Stomach (tissue), 19 donors: ENCODE measurements at places on chromosomes 3 and 15. TPM values are rescaled to one million over a fixed set of nuclear protein-coding genes. Genes with fewer than 3 reads are reported as not detected.

DNA sequence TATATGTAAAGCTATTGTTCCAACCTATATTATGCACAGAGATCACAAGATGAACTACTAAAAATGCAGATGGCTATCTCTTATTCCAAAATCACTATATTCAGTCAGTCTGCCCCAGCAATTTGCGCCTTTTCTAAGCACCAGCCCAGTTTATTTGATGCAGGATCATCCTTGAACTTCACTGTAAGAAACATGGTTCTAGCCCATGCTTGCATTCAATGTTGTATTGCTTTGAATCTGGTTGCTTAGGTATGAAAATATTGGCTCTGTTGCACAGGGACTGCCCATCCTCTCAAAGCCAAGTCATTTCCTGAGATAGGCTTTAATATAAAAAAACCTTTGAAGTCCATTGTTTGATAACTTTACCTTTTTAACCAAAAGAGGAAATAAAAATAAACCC, 170.5 kb upstream of the LRIG1 start:
- H3K36me3 ChIP-seq = no peaks in the 10 kb centered on the region
- H3K27ac ChIP-seq = no peak overlapping the region
- DNase-seq = no peak
- no peaks in the 10 kb centered on the region for H3K4me1 ChIP-seq

GRCh38 chr3:24012589-24013269, 67.6 kb downstream of the NR1D2 start:
- H3K27me3 ChIP-seq = no peaks in the 10 kb centered on the region
- no peak overlapping the region for H3K4me3 ChIP-seq
- H3K4me1 ChIP-seq = no peaks in the 10 kb centered on the region
- H3K27ac ChIP-seq = no peak overlapping the region
- H3K36me3 ChIP-seq = no peaks in the 10 kb centered on the region

DNA sequence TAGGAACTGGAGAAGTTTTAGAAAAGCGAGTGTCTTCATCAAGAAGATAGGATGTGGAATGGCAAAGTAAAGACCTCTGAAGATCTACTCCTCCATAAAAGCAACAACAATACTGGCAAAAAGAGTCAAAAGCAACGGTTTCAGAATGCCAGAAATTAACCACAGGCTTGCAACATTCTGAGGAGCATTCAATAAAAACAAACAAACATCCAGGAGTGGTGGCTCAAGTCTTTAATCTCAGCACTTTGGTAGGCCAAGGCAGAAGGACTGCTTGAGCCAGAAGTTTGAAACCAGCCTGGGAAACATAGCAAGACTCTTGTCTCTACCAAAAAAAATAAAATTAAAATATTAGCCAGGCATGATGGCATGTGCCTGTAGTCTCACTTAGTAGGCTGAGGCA, 143.2 kb upstream of the HACD2 start:
- no peaks in the 10 kb centered on the region for H3K27me3 ChIP-seq
- no peak for DNase-seq
- H3K4me3 ChIP-seq = no peak overlapping the region
- H3K4me1 ChIP-seq = peaks cover 9% of the 10 kb centered on the region

DNA sequence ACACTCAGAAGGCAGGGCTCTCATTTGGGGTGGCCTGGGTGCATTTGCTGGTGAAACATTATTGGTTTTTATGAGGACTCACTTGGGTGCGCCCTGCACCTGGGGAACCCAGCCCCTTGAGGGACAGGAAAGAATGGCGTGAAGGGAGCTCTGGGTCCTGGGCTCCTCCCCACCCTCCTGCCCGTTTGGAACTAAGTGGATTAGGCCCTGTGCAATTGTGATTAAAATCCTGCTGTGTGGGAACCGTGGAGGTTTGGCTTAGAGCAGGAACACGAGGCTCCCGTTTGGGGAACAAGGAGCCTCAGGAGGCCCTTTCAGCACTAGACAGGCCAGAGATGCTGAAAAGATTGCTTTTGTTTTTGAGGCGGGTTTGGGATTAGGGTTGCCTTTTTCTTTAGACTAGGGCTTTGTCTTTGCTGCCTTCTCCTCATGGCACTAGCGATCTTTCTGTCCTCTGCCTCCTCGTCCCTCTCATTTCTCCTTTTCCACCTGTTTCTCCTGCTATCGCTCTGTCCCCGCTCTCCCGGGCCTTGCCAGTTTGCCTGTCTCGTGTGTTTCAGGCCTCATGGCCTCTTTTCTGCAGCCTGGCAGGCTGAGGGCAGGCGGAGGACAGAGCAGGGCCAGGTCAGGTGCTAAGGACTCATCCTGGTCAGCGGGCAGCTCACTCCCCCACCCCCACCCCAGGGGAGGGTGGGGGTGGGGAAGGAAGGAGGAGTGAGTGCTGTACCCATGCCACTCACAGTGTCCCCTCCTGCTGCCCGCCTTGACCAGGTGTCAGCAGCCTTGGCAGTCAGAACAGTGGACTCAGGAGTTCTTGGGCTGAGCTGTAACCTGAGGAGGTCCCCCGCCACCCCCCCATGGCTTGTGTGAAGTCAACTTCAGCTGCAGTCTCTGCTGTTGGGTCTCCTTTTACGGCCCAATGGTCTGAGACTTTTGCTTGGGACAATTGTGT, 8.6 kb downstream of the MAPKAPK3 start:
- no peak for DNase-seq
- H3K4me3 ChIP-seq = no peak overlapping the region
- H3K36me3 ChIP-seq = no peaks in the 10 kb centered on the region
- H3K27ac ChIP-seq = no peak overlapping the region
- peaks cover 19% of the 10 kb centered on the region for H3K4me1 ChIP-seq

- no peaks in the 10 kb centered on the region for H3K27me3 ChIP-seq
- peaks cover 11% of the 10 kb centered on the region for H3K4me1 ChIP-seq
- no peaks in the 10 kb centered on the region for H3K36me3 ChIP-seq
- no peak overlapping the region for H3K4me3 ChIP-seq
- no peak for DNase-seq
Observed at GRCh38 chr15:38374556-38374955, 79.4 kb upstream of the FAM98B start.

- H3K4me1 ChIP-seq = no peaks in the 10 kb centered on the region
- no peaks in the 10 kb centered on the region for H3K36me3 ChIP-seq
- no peak for DNase-seq
- no peak overlapping the region for H3K4me3 ChIP-seq
- H3K27ac ChIP-seq = no peak overlapping the region
- no peaks in the 10 kb centered on the region for H3K27me3 ChIP-seq
Observed at GRCh38 chr3:42289026-42289425, 23.0 kb upstream of the CCK start.

DNA sequence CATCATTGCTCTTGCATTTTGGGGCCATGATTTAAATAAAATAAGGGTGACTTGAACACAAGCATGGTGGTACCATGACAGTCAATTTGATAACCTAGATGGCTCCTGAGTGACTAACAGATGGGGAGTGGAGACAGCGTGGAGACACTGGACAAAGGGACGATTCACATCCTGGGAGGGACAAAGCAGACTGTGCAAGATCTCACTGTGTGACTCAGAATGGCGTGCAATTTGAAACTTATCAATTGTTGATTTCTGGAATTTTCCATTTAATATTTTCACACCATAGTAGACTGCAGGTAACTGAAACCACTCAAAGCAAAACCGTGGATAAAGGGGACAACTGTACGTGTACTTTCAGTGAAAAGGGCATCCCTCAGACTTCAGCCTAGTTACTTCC, 25.5 kb downstream of the MCCC1 start:
- no peak for DNase-seq
- no peak overlapping the region for H3K4me3 ChIP-seq
- peaks cover 54% of the 10 kb centered on the region for H3K36me3 ChIP-seq
- no peak overlapping the region for H3K27ac ChIP-seq
- H3K4me1 ChIP-seq = no peaks in the 10 kb centered on the region

DNA sequence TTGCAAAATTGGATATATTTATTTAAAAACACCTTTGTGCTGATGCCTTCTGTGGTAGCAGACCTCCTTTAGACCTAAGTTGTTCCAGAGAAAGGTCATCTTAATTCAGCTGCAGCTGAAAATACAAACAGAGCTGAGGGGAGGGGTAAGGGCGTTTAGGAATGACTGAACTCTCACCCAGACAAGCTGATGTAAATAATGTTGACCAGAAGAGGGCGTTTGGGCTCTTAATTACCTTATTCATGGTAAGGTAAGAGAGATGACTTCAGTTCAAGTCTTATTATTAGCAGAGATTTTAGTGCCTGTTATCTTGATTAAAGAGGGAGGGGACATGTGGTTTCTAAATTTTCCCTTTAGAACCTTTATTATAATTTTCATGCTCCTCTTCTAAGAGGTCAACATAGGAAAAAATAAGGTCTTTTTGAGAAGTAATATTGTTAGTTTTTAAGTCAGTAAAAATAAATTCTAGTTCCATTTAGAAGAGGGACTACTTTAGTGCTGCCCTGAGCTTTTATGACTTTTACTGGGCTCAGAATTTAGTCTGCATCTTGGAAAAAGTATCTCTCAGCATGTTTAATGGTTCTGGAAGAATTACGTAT, 46.3 kb downstream of the GPR171 start:
- no peak overlapping the region for H3K4me3 ChIP-seq
- H3K27me3 ChIP-seq = no peaks in the 10 kb centered on the region
- no peaks in the 10 kb centered on the region for H3K36me3 ChIP-seq
- H3K4me1 ChIP-seq = no peaks in the 10 kb centered on the region
- no peak overlapping the region for H3K27ac ChIP-seq

- H3K27ac ChIP-seq = no peak overlapping the region
- H3K4me3 ChIP-seq = no peak overlapping the region
- no peaks in the 10 kb centered on the region for H3K4me1 ChIP-seq
- no peak for DNase-seq
Observed at GRCh38 chr3:69941037-69941436, 58.5 kb upstream of the SAMMSON start.

- DNase-seq = no peak
- no peak overlapping the region for H3K27ac ChIP-seq
- H3K4me3 ChIP-seq = no peak overlapping the region
- H3K27me3 ChIP-seq = peaks cover 18% of the 10 kb centered on the region
- no peaks in the 10 kb centered on the region for H3K36me3 ChIP-seq
- no peaks in the 10 kb centered on the region for H3K4me1 ChIP-seq
Observed at GRCh38 chr15:20345401-20345958, 196.1 kb downstream of the GOLGA6L6 start.

GRCh38 chr3:170531657-170532335, 54.1 kb downstream of the SLC7A14 start:
- no peak overlapping the region for H3K27ac ChIP-seq
- no peak overlapping the region for H3K4me3 ChIP-seq
- DNase-seq = no peak
- H3K27me3 ChIP-seq = peaks cover 7% of the 10 kb centered on the region
- H3K36me3 ChIP-seq = no peaks in the 10 kb centered on the region

GRCh38 chr15:93819826-93820225, 411.5 kb upstream of the MCTP2 start:
- no peak overlapping the region for H3K27ac ChIP-seq
- peak; percentile 29 for DNase-seq
- H3K4me3 ChIP-seq = no peak overlapping the region
- no peaks in the 10 kb centered on the region for H3K4me1 ChIP-seq
- no peaks in the 10 kb centered on the region for H3K36me3 ChIP-seq
- H3K27me3 ChIP-seq = no peaks in the 10 kb centered on the region

DNA sequence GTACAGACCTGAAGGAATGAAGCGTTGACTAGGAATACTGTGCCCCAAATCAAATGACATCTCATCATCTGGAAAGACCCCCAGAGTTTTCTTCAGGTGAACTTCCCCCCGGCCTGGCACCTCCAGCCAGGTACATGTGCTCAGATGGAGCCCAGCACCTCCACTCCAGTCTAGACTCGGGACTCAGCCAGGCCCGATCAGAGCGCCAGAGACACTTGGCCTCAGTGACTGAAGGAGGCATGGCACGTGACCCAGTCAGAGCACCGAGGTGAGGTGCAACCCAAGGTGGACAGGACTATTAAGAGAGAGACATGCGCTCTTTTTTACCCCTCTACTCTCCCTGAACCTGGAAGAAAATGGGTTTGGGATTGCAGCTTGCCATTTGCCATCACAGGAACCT, 48.5 kb downstream of the CD47 start:
- H3K4me3 ChIP-seq = no peak overlapping the region
- no peaks in the 10 kb centered on the region for H3K27me3 ChIP-seq
- DNase-seq = no peak
- no peaks in the 10 kb centered on the region for H3K4me1 ChIP-seq

DNA sequence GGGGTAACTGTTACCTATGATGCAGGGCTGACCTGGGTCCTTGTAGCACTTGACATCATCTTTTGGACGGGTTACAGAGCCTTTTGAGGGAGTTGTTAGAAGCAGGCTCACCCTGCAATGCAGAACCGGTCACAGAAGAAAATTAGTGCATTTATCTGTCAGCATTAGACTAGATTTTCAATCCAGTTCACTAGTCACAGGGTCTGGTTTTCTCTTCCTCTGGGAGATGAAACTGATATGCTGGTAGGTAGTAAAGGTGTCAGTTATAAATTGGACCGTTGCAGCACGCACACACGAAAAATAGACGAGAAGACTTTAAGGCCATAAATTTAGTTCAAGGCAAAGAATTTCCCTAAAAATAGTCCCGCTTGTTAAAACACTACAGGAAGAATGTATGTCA, 532.3 kb upstream of the ATP11B start:
- H3K27me3 ChIP-seq = no peaks in the 10 kb centered on the region
- H3K27ac ChIP-seq = no peak overlapping the region
- no peaks in the 10 kb centered on the region for H3K36me3 ChIP-seq
- H3K4me3 ChIP-seq = no peak overlapping the region
- no peaks in the 10 kb centered on the region for H3K4me1 ChIP-seq

- H3K4me3 ChIP-seq = peak within 1 kb of the TSS; percentile 77
- H3K27ac ChIP-seq = peak within 1 kb of the TSS; percentile 77
Observed at GRCh38 chr3:19147905-19148767, at the start of gene KCNH8. KCNH8 (plus strand) TSS chr3:19148510; CDS start chr3:19148720, 210 bp downstream.

DNA sequence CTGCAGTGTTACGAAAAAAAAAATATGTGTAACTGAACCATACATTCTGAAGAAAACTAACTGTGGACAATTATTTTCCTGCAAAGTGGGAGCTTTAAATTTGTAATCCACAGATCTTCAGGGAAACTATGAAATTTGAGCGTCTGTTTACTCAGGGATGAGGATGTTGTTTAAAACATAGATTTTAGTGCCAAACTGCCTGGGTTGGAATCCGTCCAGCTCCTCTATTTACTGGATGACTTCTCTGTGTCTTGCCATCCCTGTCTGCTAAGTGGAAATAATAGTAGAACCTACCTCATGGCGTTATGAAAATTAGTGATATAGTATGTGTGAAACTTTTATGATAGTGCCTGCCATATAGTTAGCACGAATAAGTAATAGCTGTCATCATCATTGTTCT, 666.5 kb downstream of the SQOR start:
- H3K27ac ChIP-seq = no peak overlapping the region
- DNase-seq = no peak
- no peak overlapping the region for H3K4me3 ChIP-seq
- no peaks in the 10 kb centered on the region for H3K4me1 ChIP-seq

GRCh38 chr3:83403927-83404326, 1554.9 kb upstream of the CADM2 start:
- no peak overlapping the region for H3K4me3 ChIP-seq
- H3K36me3 ChIP-seq = no peaks in the 10 kb centered on the region
- no peaks in the 10 kb centered on the region for H3K4me1 ChIP-seq
- no peak for DNase-seq
- no peak overlapping the region for H3K27ac ChIP-seq

COL6A5 gene
- 0.12 TPM for polyA plus RNA-seq

OR5H15 gene
- polyA plus RNA-seq = not detected

ADCY5 gene
- polyA plus RNA-seq = 1.8 TPM

BCHE gene
- 2.9 TPM for polyA plus RNA-seq

SPATA12 gene
- polyA plus RNA-seq = 0.31 TPM

ATP13A5 gene
- polyA plus RNA-seq = not detected
